ENCODE measurements at places on chromosomes 12 and 14.

DNA sequence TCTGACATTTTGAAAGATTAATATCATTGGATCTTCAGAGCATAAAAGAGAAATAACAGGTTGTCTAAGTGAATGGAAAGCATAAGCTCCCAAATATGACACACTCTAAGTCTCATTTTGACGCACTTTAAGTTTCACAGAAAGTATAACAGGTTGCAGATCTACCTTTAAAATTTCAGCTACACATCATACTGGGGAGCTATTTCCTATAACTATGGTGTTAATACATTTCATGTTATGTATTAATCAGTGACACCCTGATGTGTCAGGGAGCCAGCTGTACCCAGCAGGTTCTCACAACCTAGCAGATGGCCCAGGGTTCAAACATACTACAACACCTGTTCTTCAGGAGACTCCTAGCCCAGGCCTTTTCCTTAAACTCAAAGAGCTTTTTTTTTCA is 31.1 kb upstream of the TMX1 start:
- peak; percentile 9 for DNase-seq

DNA sequence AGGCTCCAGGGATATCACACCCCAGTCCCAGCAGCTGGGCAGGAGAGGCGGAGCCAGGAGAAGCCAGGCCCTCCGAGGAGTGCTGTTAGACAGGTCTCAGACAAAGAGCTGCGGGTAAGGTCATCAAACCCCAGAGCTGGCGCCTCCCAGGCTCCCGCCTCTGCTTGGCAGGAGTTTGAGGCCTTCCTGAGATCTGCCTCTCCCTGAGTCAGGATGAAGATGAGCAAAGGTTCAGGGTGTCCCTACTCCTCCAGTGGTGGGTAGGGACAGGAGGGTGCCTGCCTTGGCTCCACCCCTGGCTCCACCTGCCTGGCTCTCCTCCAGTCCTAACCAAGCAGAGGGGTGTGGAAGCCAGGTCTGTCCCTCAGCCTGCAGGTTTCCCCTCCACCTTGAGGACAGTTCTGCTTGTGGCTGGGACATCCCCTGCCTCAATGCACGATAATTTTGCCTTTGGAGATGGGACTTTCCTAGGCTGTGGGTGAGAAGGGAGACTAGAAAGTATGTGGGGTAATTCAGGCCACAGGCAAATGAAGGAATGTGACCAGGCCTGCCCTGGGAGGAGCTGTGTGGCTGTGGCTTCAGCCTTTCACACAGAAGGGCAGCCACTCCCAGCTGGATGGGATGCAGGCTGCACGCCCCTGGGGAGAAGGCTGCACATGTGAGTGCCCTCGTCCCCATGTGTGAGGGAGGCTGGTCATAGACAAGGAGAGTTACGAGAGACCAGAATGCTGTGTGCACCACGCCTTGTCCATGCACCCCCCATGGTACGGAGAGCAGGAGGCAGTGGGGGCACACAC is 2.2 kb downstream of the PLEKHG6 start:
- peak; percentile 90 for DNase-seq

DNA sequence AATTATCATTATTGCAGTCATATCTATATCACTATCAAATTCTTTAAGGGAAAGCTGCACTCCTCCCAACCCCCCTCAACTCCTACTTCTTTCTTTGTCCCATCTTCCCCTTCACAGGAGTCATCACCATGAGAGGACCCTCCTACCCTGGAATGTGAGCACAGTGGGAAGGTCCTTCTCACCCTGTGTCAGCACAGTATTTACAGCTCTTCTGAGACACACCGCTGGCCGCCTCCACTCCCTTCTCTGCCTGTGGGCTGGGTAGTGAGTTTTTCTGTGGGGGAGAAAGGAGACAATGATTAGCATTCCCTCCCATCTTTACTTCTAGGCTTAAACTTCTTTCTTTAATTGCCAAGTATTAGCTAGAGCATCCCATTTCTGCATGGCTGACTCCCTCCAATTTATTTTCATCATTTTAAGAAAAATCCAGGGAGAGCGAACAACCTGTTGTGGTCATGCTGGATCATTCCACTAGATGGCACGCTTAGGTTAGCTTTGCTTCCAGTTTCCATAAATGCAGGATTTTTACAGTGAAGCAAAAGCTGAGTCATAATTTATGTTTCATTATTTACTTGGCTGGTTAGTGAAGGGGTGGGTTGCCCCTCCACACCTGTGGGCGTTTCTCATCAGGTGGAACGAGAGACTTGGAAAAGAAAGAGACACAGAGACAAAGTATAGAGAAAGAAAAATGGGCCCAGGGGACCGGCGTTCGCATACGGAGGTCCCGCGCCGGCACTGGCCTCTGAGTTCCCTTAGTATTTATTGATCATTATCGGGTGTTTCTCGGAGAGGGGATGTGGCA is 188.5 kb downstream of the ALX1 start:
- DNase-seq, result peak; percentile 69

GRCh38 chr14:103124501-103125001 is 1.3 kb downstream of the TNFAIP2 start:
- no peak for DNase-seq

DNA sequence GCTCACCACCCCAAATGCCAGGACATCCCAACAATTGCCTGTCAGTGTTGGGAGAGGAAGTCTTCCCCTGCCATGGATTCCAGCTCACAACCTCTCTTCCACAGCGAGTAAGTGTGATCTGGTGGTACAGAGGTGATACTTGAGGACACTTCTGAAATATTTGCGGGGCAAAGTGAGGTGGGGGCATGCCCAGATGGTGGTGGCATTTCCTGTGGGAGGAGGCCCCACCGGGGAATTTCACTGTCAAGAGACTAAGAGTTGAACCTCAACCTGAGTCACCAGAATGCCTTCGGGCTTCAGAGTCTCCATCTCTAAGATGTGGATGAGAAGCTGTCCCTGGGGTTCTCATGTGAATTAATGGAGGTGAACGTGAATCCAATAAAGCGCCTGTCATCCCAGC is 122.3 kb upstream of the RFLNA start:
- no peak for DNase-seq

- peak; percentile 16 for DNase-seq
Observed at GRCh38 chr14:72665259-72665658, 228.6 kb downstream of the DPF3 start.

DNA sequence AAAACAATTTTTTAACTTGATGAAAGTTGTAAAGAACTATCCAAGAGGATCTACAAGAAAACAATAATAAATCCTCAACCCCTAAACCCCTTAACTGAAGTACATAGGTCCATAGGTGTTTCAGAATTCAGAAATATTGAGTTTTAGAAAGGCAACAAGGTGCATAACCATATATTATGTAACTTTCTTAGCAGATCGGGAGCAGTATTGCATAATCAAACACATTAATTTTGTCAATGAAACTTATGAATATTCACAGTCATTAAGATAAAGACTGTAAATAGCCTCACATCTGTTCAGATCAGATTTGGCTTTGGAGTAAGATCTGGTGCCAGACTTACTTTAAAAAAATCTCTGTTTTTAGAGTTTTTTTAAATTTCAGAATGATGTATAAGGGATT is 647.1 kb upstream of the FLRT2 start:
- DNase-seq, result no peak

DNA sequence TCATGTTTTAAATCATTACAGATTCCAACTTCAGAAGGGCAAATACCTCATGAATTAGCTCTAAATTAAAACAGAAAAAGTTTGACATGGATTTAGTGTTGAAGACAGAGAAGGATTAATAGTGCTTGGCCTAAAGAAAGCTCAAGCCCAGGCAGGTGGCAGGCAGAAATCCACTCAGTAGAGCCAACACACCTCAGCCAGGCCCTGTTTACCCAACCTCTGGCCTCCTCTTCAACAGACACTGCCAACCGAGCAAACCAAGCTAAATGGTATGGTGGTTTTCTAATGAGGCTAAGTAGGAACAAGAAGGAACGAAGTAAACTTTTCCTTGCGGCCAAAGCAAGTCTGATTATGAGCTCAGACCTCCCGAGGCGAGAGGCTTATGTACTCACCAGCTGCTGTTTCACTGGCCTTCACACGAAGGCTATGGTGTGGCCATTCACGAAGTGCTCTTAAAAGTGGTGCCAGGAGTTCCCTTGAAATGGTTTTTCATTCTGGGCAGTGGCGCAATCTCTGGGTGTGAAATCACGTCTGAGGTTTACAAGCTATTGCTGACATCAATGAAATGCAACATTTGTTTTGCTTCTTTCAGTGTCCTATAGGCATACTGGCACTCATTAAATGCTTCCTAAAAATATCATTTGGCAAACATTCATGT is 124.1 kb upstream of the LGR5 start:
- no peak for DNase-seq

- no peak for DNase-seq
Observed at GRCh38 chr14:83764656-83765599, 1765.0 kb upstream of the FLRT2 start.

DNA sequence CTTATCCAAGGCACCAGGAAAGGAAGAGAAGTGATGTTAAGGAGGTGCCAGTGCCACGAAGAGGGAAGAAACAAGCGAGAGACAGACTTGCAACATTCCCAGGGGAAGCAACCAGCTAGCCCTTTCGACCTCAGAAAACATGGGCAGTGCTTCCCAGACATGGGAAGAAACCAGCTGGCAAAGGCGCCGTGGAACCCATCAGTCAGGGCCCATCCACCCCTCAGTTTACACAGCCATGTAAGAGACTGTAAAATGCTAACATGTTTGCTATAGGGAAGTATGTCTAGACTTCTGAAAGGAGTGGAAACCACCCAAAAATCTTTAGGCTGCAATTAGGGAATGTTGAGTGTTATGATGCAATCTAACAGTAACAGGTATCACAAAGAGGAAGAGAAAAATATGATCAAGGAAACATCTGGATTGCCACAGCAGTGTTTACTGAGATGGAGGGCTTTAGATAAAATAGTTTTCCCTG is 26.3 kb downstream of the ANAPC5 start:
- DNase-seq, result no peak

DNA sequence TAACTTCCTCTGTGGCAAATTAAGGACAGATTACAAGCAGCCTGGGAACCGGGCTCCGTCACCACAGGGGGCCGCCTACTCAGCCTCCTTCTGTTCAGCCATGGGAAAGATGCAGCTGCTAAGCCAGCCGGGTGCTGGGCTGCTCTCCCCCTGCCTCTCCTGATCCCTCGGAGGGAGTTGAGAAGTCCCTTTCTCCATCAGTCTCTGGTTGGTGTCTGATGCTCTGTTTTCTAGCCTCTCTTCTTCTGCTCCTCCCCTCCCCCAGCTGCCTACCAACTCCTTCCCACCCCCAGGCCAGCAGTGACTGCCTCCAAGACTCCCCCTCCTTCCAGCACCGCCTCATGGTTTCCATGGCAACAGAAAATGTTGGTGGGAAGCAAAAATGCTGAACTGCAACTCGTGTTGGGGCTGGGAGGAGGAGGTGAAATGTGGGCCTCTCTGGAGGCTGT is 486.7 kb downstream of the APAF1 start:
- peak; percentile 54 for DNase-seq

GRCh38 chr12:14256121-14256520 is 109.4 kb upstream of the ATF7IP start:
- peak; percentile 44 for DNase-seq

- DNase-seq, result peak; percentile 88
Observed at GRCh38 chr14:22650960-22651521, 6.9 kb upstream of the OR6J1 start.

- peak; percentile 93 for DNase-seq
Observed at GRCh38 chr12:2336409-2336829, 283.6 kb downstream of the CACNA1C start.

GRCh38 chr14:72845683-72846082 is 48.2 kb downstream of the DPF3 start:
- DNase-seq, result no peak

DNA sequence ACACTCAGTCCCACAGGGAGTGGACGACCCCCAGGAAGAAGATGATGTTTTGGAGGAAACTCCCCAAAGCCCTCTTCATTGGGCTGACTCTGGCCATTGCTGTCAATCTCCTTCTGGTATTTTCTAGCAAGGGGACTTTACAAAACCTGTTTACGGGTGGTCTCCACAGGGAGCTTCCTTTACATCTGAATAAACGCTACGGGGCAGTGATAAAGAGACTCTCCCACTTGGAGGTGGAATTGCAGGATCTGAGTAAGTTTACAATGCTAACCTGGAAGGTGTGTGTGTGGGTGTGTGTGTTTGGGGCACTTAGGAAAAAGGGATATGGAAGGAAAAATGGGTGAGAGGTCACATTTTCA is 416 bp downstream of the GALNT8 start:
- DNase-seq, result no peak

DNA sequence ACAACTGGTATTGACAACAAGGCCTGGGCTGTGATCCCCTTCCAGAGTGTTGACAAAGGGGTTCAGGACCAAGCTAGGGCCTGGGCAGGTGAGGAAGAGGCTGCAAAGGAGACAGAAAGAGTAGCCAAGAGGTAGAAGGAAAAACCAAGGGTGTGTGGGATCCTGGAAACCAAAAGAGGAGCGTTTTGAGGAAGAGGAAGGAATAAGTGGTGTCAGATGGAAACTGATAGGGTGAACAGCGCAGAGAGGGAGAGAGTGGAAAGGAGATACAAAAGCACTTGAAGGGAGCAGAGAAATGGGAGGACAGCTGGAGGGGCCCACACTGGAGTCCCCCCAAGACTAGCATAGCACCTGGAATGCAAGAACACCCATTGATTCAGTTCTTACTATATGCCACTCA is 8.3 kb upstream of the HVCN1 start:
- DNase-seq, result no peak

DNA sequence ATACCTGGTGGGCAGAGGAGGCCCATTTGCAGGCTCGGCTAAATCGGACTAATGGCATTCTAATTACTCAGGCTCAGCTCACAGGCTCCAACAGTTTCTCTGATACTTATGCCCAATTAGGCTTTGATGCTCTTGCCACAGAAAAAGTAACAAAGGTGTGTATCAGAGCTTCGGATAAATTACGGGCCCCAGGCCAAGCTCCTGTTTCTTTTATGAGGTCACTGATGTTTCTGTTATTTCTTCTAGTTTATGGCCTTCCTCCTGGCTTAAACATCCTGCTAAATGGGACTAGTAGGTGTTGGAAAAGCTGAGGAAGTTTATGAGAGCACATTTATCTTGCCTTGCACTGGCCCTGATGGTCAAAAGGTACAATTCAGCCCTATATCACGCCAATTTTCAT is 28.8 kb upstream of the C12orf75 start:
- DNase-seq, result no peak

- DNase-seq, result no peak
Observed at GRCh38 chr12:17503742-17504141, 586.3 kb downstream of the RERGL start.

DNA sequence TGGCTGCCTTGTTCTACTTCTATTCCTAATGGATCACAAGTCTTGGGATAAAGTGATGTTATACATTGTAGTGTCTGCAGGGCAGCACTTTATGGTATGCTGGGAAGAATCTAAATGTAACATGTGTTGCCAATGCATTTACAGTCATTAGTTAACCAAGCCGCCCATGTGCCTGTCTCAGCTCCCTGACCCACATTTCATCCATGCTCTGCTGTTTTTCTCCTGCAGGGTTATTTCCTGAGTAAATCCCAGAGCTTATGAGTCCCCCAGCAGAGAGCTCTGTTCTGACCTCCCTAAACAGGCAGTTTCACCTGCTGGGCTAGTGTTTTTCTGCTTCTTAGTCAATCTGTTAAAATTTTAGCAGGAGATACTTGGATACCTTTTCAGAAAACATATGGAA is 4.4 kb upstream of the TMTC2 start:
- DNase-seq, result no peak

GRCh38 chr14:50018201-50018932 is 98.0 kb downstream of the VCPKMT start:
- no peak for DNase-seq

All from GM12865 (cell line).